ENCODE measurements at places on chromosomes 1 and 21.

- no peak for DNase-seq
Observed at GRCh38 chr1:115670476-115671175, 28.9 kb downstream of the VANGL1 start.

- no peak for DNase-seq
Observed at GRCh38 chr1:30125021-30125820, 598.2 kb downstream of the MATN1 start.

DNA sequence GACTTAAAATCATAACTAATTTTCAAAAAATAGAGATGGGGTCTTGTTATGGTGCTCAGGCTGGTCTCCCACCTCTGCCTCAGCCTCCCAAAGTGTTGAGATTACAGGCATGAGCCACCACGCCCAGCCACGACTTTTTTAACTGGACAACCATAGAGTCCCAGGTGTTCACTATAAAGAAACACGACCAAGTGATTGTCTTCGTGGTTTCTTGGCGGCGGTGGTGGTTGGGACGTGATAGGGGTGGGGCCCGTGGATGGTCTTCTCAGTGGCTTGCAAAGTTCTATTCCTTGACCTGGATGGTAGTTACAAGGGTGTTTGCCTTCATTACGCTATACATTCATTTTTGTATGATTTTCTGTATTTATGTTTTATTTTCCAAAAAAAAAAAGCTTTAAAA lies 34.6 kb upstream of the COX20 start:
- no peak for DNase-seq

- DNase-seq, result no peak
Observed at GRCh38 chr1:2133879-2134215, 60.7 kb downstream of the FAAP20 start.

DNA sequence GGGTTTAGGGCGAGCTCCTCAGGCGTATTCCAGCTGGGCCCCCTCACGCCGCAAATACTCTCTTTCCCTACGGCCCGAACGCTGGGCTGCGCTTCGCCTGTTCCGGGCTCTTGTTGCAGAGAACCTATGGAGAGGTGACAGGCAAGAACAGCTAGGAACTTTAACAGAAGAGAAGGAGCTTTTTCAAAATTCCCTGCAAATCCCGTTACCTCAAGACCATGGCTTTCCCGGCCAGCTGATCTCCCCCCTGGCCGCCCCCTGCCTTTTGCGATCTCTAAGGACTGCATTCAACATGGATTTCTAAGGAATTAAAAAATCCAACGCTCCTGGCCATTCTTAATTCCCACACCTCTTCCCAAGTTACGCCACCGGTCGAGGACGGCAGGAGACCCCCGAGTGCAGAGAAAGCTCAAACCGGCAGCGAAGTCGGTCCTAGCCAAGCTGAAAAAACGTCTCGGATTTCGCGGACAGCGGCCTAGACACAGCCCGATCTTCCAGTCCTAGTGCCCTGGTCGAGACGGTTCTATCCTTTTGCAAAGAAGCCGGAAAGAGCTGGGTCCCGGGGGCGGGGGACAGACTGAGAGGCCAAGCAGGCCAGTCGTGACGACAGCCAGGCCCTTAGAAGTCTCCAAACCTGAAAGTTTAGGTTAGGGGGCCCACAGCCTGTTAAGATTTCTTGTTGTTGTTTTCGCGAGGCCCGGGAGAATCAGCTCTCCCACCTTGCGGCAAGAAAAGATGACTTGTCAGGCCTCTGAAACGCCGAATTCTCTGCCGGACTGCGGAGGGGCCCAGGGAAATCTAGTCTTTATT lies 1.1 kb upstream of the TBX15 start:
- peak; percentile 72 for DNase-seq

DNA sequence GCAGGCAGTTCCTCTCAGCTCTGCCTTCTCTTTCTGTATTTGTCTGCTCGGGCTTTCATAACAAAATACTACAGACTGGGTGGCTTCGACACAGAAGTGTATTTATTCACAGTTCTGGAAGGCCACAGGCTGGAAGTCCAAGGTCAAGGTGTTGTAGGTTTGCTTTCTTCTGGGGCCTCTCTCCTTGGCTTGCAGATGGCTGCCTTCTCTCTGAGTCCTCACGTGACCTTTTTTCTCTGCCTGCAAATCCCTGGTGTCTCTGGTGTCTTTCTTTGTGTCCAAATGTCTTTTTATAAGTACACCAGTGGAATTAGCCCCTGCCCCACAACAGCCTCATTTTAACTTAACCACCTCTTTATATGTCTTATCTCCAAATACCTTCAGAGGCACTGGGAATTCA lies 250.0 kb downstream of the TM2D1 start:
- no peak for DNase-seq

DNA sequence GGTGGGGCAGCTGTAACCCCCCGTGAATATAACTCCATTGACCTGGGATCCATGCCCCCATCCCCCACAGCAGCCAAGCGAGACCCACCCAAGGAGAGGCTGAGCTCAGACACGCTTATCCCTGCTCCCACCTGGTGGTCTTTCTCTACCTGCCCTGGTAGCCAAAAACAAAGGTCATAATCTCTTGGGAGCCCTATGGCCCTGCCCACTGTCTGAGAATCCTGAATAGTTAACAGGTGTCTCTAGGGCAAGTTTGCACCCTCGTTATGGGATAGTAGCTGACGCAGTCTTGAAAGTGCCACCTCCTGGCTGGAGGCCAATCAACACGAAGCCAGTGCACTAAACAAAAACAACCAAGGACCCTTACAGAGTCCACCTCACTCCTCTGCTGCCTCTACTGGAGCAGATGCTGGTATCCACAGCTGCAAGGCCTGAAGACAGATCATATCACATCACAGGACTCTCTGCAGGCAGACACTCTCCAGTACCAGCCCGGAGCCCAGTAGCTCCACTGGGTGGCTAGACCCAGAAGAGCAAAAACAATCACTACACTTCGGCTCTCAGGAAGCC lies 134.3 kb upstream of the C1orf174 start:
- no peak for DNase-seq

GRCh38 chr1:86775395-86775794 lies 71.0 kb downstream of the SH3GLB1 start:
- peak; percentile 51 for DNase-seq

GRCh38 chr1:158025576-158026230 lies 32.3 kb downstream of the KIRREL1 start:
- no peak for DNase-seq

DNA sequence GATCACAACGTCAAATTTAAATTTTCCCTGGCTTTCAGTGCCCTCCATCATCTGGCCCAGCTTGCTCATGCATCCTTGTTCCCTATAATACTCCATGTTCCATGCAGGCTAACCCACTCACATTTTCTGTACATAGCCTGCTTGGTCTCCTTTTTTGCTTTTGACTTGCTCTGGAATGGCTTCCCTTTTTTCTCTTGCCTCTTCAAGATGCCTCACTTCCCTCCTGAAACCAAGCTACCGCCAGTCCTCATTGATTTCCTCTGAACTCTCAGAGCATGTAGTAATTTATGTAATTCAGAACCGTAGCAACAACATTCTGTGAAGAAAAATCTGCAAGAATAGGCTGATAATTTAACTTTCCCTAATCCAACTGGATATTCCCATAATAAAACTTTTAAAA lies 10.3 kb downstream of the CAP1 start:
- no peak for DNase-seq

- no peak for DNase-seq
Observed at GRCh38 chr1:3477241-3477995, 23.0 kb downstream of the ARHGEF16 start.
